ENCODE measurements at places on chromosomes 13 and 19. TPM values are rescaled to one million over a fixed set of nuclear protein-coding genes. Genes with fewer than 3 reads are reported as not detected.

The FGF9 gene
- total RNA-seq = 1.0 TPM

The NRTN gene
- 2.6 TPM for total RNA-seq

The HOMER3 gene
- total RNA-seq = 18.0 TPM

GRCh38 chr19:7843521-7843920 is 13.5 kb downstream of the EVI5L start:
- H3K27me3 ChIP-seq = no peaks in the 10 kb centered on the region
- H3K4me3 ChIP-seq = no peak overlapping the region
- no peak overlapping the region for H3K27ac ChIP-seq
- H3K4me1 ChIP-seq = no peaks in the 10 kb centered on the region
- DNase-seq = no peak

DNA sequence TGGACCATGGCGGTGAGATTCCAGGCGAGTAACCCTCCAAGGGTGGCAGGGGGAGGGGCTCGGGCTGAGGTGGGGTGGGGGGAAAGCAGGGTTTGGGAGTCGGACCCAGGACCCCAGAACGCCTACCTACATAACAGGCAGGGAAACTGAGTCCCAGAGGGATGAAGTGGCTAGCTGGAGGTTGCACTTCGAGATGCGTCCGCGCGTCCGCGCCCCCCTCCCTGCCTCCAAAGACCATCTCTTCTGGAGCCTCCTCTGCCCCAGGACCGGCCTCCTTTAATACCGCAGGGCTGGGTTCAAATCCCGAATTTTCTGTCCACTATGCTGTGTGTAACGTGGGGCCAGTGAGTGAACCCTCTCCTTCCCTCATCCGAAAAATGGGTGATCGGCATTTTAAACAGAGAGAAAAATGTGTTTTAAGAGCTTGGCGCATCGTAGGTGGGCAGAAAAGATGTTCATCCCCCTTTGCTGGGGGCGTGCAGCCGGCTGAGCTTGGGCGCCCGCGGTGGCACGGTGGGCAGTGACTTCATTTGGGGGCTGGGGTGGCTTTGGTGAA is 13.8 kb downstream of the TJP3 start:
- H3K4me3 ChIP-seq = peak overlapping the region; percentile 57
- H3K27me3 ChIP-seq = no peaks in the 10 kb centered on the region
- DNase-seq = no peak

GRCh38 chr19:8455018-8455417 is 10.2 kb downstream of the HNRNPM start:
- H3K27me3 ChIP-seq = no peaks in the 10 kb centered on the region
- no peak overlapping the region for H3K4me3 ChIP-seq
- DNase-seq = no peak

DNA sequence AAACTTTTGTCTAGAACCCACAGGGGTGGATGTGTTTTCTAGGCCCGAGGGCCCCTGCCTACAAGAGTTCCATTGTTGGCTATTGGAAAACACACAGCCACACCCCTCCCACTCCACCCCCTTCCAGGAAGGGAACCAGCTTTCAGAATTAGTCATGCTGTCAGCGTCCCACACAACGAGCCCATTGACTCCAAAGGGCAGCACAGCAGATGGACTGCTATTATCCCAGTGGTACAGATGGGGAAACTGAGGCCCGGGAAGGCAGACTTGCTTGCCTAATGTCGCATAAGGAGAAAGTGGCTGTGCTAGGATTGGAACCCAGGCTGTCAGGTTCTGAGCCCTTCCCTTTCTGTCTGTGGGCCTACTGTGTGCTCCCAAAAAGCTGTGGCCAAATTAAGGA is 8.1 kb upstream of the FXYD3 start:
- DNase-seq = peak; percentile 59
- no peak overlapping the region for H3K27ac ChIP-seq
- peaks cover 5% of the 10 kb centered on the region for H3K4me1 ChIP-seq
- no peaks in the 10 kb centered on the region for H3K36me3 ChIP-seq
- H3K27me3 ChIP-seq = no peaks in the 10 kb centered on the region
- no peak overlapping the region for H3K4me3 ChIP-seq

- no peaks in the 10 kb centered on the region for H3K27me3 ChIP-seq
- DNase-seq = no peak
These were observed 42.2 kb downstream of the IFT88 start for GRCh38 chr13:20609145-20609544.

DNA sequence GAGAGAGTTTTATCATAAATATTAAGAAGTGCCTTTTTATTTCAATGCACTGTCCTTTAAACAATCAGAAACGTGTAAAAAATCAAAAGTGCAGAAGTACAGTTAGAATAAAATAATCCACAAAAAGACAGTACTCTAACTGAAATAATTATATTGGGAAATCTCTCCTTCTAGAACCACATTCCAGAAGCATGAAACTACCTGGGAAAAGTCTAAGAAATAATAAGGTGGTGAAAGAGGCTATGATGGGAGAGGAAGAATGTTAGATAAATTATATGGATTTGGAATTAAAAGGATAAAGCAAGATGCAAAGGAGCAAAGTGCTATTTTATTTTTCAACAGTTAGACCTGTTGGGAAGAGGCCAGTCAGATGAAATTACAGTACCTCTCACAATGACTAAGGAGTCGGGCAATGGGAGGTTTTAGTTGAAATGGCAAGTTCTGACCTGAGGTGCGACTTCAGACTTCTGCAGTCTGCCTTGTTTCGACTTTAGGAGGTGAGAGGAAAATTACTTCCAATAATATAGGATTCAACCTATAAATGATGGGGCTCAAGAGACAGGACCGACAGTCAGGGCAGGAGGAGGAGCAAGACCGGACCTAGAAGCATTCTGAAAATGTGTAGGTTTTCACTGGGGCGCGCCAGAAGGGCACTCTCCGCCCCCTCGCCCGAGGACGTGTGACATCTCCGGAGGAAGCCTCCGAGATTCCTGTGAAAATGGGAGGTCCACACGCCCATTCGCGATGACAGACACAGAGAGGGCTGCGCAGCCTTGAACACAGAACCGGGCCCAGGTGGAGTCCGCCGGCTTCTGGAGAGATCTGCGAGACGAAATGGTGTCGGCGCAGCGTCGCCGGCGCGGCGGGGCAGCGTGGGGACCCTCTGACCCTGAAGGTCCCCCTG is 717 bp downstream of the SPRYD7 start:
- H3K4me1 ChIP-seq = peaks cover 34% of the 10 kb centered on the region
- no peaks in the 10 kb centered on the region for H3K27me3 ChIP-seq
- no peaks in the 10 kb centered on the region for H3K36me3 ChIP-seq
- H3K4me3 ChIP-seq = peak overlapping the region; percentile 97
